ENCODE measurements at places on chromosomes 2 and 18.
A peak's percentile ranks its signal among the peaks of the same experiment; 100 is the strongest.

- DNase-seq: peak; percentile 25
Measured at GRCh38 chr2:197128897-197129296, 181.7 kb downstream of the ANKRD44 start.

DNA sequence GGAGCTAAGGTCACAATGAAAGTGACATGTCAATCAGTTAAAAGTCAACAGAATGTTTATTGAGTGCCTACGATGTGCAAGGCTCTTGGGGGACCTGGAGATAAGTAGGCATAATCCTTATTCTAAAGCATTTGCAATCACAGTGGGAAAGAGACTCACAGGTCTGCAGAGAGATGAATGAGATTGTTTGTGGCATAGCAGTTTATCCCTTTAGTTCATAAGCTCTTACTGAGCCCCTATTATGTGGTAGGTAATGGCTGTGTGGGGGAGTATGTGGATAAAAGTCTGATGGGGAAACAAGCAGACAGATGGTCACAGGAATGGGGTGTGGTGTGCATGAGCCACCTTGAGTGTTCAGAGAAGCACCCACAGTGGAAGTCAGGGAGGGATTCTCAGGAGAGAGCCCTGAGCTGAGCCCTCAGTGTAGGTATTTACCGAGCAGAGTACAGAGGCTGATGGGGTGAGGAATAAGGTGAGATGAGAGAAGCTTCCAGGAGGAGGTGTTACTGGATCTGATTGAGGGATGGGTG, 48.1 kb downstream of the EMILIN2 start:
- no peak for DNase-seq

DNA sequence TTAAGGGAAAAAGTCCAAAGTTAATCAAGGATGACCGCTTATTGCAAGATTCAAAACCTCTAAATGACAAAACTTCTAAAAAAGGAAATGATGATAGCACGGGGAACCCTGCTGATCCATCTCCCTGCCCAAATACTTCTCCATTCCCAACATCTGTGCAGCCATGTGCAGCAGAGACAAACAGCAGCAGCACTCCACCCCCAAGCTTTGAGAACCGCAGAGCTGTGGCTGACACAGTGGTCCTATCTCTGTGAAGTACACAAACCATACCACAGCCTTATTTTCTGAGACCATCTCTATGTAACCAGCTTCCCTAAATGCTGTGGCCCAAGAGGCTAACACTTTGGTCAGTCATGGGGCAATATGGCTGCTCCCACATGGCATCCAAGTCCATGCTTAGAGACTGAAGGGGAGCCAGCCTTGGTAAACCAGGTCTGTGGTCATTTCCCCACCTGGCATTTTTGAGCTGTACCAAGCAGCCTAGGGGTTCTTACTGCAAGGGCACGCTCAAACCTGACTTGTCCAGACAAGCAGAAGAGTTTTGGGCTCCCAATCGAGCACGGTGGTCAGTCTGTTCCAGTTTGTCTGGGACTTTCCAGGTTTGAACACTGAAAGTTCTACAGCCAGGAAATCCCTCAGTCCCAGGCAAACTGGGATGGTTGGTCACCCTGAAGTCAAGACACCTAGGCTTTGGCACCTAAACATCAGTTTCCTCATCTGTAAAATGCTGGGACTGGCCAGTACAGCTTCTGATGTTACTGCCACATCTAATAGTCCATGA, 17.1 kb upstream of the NFE2L2 start:
- no peak for DNase-seq

DNA sequence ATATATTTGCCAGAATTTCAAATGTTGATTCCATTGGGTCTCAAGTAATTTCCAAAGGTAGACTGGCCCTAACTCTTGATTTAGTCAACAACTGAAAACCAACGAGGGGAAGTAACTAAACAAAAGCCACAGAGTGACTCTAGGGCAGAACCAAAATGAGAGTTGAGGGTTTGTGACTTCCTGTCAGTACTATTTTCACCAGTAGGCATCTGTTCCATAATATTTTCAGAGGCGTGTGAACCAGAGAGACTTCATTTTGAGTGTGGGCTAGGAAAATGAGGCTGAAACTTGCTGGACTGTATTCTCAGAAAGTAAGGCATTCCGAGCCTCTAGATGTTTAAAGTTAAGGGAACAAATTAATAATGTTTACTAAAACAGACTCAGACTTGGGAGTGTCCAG, 70.6 kb downstream of the GDF7 start:
- DNase-seq: no peak

DNA sequence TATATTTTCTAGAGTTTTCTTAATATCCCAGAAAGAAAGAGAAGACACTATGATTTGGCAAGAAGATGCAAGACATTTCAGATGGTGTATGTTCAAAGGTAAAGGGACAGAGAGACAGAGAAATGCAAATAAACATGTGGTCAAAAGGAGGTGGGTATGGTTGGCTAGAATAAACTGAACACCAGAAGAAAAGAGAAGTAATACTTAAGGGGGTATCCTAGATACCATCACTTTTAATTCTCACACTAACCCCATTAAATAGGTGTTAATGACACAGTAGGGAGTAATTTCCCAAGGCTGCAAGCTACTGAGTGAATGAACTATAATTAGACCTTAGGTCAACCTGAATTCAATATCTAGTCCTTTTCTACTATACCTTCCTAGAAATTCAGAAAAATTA, 111.2 kb upstream of the CD226 start:
- no peak for DNase-seq

DNA sequence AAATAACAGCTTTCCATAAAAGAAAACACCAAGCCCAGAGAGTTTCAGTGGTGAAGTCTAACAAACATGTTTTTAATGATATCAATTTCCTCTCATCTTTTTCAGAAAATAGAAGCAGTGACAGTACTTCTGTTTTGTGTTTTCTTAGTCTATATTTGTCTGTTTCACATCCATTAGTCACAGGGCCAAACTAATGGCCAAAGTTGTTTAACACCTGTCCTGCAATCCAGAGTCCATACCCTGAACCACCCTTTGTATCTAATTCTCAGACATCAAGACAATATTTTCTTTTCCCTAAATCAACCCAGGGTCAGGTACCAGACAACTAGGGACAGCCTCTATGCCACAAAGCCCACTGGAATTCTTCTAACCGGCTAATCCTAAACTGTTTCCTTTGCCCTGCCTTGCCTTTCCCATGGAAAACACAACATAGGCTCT, 25.9 kb downstream of the TMSB10 start:
- DNase-seq: no peak

GRCh38 chr2:201546576-201546975, 95.0 kb downstream of the STRADB start:
- peak; percentile 53 for DNase-seq

GRCh38 chr2:103287746-103288145, 525.9 kb downstream of the TMEM182 start:
- DNase-seq: no peak

- DNase-seq: peak; percentile 76
Measured at GRCh38 chr2:183093857-183094657, 15.5 kb downstream of the DUSP19 start.

- DNase-seq: no peak
Measured at GRCh38 chr2:105856581-105856980, 111.9 kb downstream of the NCK2 start.

GRCh38 chr2:239881561-239882320, 143.4 kb downstream of the NDUFA10 start:
- peak; percentile 52 for DNase-seq

GRCh38 chr2:237427769-237428506, 14.0 kb upstream of the COL6A3 start:
- no peak for DNase-seq

All from choroid plexus epithelial cell (primary cell).